ENCODE measurements at places on chromosomes 3 and 15. TPM values are rescaled to one million over a fixed set of nuclear protein-coding genes. Genes with fewer than 3 reads are reported as not detected.

- H3K27me3 ChIP-seq, result no peaks in the 10 kb centered on the region
- peak; percentile 21 for DNase-seq
- no peak overlapping the region for H3K4me3 ChIP-seq
- no peaks in the 10 kb centered on the region for H3K36me3 ChIP-seq
Observed at GRCh38 chr3:38616111-38616510, 33.4 kb downstream of the SCN5A start.

DNA sequence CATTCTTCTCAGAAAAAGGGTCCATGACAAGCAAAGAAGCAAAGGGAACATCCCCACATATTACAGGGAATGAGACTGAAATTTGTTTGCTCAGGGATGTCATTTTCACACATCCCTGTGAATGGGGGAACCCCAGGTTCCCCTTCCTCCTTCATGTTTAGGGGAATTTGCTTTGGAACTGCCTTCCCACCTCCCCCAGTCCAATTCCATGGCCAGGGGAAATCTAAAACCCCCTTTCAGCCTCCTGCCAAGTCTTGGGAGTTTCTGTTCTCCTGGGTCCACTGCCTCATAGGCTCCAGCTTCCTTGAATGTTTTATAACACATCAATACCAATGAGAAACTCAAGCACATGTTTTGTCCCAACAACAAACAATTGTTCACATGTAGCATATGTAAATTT, 297.5 kb upstream of the CTNNB1 start:
- no peaks in the 10 kb centered on the region for H3K27me3 ChIP-seq
- no peaks in the 10 kb centered on the region for H3K36me3 ChIP-seq
- DNase-seq, result no peak
- H3K27ac ChIP-seq, result no peak overlapping the region

GRCh38 chr3:100221159-100221558, 39.6 kb upstream of the TBC1D23 start:
- H3K36me3 ChIP-seq, result no peaks in the 10 kb centered on the region
- no peak for DNase-seq
- H3K27ac ChIP-seq, result no peak overlapping the region
- no peak overlapping the region for H3K4me3 ChIP-seq
- no peaks in the 10 kb centered on the region for H3K27me3 ChIP-seq
- no peaks in the 10 kb centered on the region for H3K4me1 ChIP-seq

DNA sequence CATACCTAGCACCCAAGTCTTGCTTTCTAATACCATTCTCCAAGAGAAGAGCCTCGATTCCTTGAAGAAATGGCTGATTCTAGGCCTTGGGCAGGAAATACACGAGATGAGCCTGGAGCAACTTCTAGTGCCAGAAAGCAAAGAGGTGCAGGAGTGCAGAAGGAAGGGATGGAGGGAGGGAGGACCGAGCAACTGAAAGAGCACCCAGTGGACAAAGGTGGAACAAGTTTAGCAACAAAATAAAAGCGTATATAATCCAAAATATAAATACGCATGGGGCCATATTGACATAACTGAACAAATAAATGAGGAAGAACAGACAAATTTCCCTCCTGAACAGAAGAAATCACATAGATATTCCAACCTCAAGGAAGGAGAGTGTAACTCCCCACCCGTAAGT, 34.4 kb downstream of the CHSY1 start:
- no peaks in the 10 kb centered on the region for H3K27me3 ChIP-seq
- no peaks in the 10 kb centered on the region for H3K36me3 ChIP-seq
- no peak overlapping the region for H3K27ac ChIP-seq
- no peak overlapping the region for H3K4me3 ChIP-seq
- peaks cover 19% of the 10 kb centered on the region for H3K4me1 ChIP-seq

OR5H14 gene
- total RNA-seq, result not detected

GRCh38 chr3:149621218-149622005, 36.4 kb downstream of the WWTR1 start:
- no peak for DNase-seq
- H3K27ac ChIP-seq, result peak overlapping the region; percentile 26
- no peaks in the 10 kb centered on the region for H3K27me3 ChIP-seq
- H3K4me1 ChIP-seq, result peaks cover 24% of the 10 kb centered on the region
- H3K4me3 ChIP-seq, result no peak overlapping the region
